ENCODE measurements at places on chromosomes 7 and 10.

- no peak for DNase-seq
Measured at GRCh38 chr7:1800902-1801301, 130.8 kb downstream of the ELFN1 start.

DNA sequence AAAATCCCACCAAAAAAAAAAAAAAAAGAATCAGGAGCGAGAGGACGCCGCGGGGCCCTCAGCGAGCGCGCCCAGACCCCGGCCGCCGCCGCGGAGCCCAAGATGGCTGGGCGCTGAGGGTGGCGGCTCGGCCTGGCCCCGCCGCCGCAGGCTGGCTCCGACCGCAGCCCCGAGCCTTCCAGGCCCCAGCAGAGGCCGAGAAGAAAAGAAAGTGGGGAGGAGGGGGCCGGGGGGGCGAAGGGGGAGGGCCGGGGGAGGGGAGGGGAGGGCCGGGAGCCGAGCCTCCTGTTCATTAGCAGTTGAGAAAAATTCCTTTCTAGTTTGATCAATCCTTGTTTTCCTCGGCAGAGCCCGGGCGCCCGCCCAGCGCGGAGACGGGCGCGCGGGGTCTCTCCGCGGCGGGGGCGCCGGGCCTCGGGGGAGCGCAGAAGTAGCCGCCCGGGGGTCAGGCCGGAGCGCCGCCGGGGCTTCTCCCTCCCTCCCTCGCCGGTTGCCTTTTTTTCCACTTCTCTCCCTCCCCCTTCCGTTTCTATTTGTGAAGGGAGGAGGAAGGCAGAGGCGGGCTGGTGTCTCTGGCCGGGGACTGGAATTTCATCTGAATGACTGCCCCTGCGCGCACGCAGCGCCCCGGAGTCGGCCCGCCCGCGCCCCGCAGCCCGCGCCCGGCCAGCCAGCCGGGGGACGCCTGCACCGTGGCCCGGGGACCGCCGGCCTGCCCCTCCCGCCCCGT is 778 bp upstream of the TRIM8 start:
- peak; percentile 82 for DNase-seq

DNA sequence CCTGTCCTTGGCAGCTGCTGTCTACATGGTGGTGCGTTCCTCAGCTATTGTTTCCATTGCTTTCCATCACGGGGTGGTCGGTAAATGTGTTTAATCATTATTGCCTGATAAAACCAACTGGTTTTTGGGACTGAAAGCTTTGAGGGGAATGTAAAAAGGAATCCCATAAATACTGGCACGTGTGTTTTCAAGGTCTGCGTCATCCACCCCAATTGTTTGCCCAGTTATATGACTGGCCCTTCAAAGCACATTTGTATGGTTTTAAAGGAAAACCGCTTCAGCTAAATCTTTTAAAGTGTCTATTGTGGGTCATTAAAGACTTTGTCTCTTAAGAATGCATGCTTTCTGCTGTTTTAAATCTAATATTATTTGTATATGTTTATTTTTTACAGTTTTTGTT is 65.0 kb downstream of the TRRAP start:
- no peak for DNase-seq

GRCh38 chr10:121064491-121064890 is 213.3 kb downstream of the WDR11 start:
- DNase-seq: no peak

GRCh38 chr10:5976512-5977470 is 552 bp downstream of the IL15RA start:
- DNase-seq: peak; percentile 58

- DNase-seq: no peak
Measured at GRCh38 chr10:93378997-93379730, 103.0 kb downstream of the MYOF start.

GRCh38 chr7:57868771-57869483 is 418.9 kb downstream of the ZNF716 start:
- DNase-seq: no peak

- no peak for DNase-seq
Measured at GRCh38 chr10:110641256-110641655, 2.9 kb upstream of the RBM20 start.

DNA sequence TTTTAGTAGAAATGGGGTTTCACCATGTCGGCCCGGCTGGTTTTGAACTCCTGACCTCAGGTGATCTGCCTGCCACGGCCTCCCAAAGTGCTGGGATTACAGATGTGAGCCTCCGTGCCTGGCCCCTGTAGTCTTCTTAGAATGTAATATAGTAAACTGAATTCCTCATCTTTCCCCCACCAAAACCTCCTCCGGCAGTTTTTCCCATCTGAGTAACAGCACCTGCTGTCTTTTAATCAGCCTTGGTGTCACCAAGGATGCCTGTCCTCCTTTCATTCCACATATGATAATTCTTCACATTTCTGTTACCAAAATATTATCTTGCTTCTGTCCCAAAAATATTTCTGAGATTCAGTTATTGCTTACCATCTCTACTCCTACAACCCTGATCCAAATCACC is 80.2 kb downstream of the ZEB1 start:
- DNase-seq: no peak

GRCh38 chr7:1343551-1343950 is 110.9 kb downstream of the UNCX start:
- DNase-seq: no peak

DNA sequence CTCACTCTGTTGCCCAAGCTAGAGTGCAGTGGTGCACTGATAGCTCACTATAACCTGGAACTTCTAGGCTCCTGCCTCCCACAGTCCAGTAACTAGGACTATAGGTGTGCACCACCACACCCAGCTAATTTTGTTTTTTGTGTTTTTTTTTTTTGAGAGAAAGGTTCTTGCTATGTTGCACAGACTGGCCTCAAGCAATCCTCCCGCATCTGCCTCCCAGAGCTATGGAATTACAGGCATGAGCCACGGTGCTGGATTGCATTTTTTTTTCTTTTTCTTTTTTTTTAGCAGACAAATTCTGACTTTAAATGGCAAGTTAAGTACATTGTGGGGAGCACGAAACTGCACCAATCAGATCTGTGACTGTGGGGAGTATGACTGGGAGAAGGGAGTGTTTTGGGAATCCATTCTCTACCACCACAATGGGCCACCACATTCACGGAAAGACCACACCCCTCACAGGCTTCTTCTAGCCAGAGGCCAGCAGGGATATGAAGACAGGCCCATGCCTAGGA is 58.1 kb upstream of the MSMB start:
- no peak for DNase-seq

DNA sequence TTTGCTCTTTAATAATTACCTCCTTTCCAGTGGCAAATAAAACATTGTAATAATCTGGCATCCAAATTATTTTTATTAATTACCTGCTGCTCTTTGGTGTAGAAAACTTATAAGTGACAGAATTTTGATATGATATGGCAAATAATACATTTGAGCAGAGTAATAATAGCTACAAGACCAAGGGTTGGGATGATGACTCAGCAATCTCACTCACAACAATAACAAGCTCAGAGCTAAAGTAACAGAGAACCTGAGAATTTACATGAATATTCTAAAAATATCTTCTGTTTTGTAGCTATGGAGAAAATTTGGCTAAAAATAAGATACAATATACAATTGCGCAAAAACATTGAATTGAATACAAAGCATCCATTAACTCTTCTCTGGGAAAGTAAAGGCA is 480.8 kb upstream of the COBL start:
- no peak for DNase-seq

DNA sequence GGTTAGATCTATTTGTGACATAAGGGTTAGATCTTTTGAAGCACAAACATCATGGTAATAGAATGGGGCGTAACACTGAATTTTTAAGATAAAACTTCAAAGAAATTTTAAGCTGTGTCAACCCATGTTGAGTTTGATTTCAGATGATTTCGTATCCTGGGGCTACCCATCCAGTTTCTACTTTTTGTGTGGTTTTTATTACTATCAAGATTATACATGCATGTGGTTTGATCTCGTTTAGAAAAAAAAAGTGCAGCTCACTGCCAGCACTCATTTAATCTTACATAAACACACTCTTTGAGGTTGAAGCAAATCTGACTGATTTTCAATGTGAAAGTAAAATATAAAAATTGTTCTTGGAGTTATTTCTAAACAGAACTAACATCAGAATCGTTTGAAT is 140.8 kb upstream of the GRB10 start:
- no peak for DNase-seq

GRCh38 chr7:98178762-98179490 is 32.3 kb upstream of the BHLHA15 start:
- no peak for DNase-seq

DNA sequence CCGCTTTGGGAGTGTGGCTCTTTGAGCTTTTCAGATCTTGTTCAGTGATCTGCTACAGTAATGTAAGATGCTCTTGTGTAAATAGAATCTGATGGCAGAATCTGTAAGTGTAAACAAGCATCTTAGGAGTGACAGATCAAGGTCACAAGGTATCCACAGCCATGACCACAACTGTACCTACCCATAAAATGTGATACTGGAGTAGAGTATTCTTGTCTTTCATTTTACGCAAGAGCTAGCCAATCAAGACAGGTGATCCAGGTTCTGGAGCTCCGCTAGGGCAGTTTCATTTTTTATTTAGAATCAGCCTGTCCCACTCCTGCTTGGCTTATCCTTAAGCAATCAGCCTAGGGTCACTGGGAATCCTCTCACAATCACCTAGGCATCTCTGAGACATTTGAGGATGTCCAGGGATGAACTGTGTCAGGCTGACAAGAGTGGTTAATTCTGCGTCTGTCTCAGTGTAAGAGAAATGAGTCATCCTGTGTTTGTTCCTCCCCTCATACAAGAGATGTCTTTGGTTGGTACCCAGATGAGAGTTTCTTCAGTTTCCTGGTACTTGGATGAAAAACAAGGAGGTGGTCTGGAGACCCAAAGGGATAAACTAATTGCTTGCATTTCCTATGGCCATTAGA is 13.6 kb downstream of the ZNF138 start:
- no peak for DNase-seq

DNA sequence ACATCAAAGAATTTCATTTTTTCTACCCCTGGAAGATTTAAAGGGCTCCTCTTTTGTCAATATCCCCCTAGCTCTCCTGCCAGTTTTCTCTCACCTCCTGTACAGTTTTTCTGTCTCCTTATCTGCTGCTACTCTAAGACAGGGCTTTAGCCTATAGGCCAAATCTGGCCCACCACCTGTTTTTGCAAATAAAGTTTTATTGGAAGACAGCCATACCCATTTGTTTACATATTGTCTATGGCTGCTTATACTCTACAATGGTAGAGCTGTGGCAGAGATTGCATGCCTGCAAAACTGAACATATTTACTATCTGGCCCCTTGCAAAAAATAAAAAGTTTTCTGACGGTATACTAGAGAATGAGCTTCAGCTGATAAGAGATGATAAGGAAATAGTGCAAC is 37.4 kb upstream of the GARS1 start:
- no peak for DNase-seq

DNA sequence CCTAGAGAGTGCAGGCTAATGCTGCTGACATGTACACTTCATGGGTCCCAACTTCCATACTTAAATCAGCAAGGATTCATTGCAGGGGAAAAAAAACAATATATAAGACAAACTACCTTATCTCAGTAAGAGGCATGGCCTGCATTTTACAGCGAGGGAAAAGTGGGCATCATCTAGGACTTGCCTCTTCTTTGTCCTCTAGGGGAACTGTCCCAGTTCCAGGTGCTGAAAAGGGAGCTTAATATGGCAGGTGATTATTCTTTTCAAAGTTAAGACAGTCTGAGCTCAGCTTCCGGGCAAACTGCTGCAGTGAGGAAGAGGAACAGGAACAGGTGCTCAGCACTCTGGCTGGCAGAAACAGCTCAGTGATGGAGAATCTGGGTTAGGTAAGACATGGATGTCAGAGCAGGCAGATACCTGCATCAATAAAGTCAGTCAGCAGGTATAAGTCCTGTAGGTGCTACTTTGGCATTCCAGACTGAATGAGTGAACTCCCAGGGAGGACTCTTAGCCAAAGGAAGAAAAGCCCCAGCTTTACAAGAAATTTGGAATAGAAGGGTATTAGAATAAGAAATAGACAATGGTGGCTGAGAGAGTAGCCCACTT is 147.2 kb downstream of the TMEM178B start:
- DNase-seq: no peak

GRCh38 chr7:18419456-18419855 is 76.1 kb upstream of the HDAC9 start:
- no peak for DNase-seq

DNA sequence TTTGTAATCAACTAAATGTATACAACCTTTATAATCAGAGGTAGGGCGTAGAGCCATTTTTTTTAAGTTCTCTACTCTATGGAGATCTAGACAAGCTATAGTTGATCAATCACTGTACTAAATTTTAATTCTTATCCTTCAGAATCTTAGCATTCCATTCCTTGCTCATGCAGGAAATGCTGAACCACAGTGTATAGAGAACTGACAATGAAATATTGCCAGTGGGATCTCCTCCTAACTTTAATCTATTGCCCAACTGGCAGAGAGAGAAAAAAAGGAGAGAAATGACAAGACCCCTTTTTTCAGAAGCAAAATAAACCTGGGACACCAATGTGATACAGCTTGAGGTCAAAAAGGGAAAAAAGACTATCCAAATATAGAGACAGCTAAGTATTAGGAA is 26.4 kb upstream of the PPP3CB start:
- no peak for DNase-seq

GRCh38 chr7:75878769-75879611 is at the start of gene RHBDD2:
RHBDD2 (plus strand) TSS chr7:75879034; CDS start chr7:75879083, 49 bp downstream.
- DNase-seq: peak; percentile 96

DNA sequence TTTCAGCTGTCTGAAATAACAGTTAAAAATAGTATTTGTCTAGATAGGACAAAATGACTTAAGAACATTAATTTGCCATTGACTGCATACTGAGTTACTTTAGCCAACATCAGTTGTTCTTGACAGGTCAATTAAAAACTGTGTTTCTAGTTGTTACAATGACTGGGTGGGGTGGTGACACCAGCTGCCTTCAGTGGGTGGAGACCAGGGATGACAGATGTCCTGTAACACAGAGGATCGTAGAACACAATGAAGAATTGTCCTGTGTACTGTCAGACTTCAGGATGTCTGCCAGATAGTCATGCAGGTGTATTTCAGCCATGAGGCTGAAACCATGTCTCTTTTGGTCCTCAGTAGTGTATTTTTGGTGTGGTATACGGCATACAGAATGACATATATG is 24.4 kb downstream of the TRUB1 start:
- DNase-seq: no peak

DNA sequence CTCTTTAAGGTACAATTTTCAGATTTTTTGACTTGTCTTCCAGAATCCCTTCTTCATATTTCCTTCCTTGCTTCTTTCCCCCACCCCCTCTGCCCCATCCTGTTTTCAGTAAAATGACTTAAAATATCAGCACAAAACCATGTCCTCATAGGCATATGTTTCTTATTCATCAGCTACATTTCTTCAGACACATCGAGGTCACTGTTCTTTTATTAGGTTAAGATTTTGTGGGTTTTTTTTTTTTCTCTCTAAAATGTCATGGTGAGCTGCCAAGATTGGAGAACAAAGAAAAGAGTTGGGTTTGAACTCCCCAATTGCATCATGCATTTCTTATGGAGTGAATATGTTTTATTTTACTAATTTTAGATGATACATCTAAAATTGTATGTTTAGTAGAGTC is 35.8 kb downstream of the LAMB4 start:
- DNase-seq: no peak

Data from ovary (tissue), 10 donors.